ENCODE measurements at places on chromosomes 1 and 21.

DNA sequence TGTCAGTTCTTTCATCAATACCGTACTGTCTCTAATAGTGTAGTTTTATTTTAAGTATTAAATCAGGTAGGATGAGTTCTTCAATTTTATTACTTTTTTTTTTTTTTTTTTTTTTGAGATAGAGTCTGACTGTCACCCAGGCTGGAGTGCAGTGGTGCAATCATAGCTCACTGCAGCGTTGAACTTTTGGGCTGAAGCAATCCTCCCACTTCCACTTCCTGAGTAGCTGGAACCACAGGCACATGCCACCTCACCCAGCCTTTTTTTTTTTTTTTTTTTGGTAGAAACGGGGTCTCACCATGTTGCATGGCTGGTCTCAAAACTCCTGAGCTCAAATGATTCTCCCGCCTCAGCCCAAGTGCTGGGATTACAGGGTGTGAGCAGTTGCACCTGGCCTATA is 44.3 kb downstream of the INAVA start:
- DNase-seq = no peak

GRCh38 chr1:212981025-212981495 is 30.7 kb downstream of the VASH2 start:
- DNase-seq = no peak

DNA sequence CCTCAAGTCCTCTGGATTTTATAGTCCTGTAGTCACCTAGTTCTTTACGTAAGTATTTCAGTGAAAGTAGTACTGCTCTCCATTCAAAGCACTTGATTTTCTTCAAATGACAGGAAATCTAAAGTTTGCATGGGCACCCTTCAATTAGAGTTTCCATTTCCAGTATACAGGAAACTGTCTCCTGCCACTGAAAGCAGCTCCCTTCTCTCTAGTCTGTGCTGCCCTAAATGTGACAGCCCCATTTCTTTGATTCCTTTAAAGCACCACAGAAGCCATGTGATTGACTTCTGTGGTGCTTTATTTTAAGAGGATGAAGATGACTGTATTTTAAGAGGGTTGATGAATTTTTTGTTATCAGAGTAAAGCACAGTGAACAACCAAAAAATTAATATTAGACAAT is 226.1 kb downstream of the DNAH14 start:
- no peak for DNase-seq

GRCh38 chr1:233675893-233676292 is 62.0 kb downstream of the KCNK1 start:
- no peak for DNase-seq

- no peak for DNase-seq
Measured at GRCh38 chr1:221487781-221488524, 253.9 kb downstream of the DUSP10 start.

DNA sequence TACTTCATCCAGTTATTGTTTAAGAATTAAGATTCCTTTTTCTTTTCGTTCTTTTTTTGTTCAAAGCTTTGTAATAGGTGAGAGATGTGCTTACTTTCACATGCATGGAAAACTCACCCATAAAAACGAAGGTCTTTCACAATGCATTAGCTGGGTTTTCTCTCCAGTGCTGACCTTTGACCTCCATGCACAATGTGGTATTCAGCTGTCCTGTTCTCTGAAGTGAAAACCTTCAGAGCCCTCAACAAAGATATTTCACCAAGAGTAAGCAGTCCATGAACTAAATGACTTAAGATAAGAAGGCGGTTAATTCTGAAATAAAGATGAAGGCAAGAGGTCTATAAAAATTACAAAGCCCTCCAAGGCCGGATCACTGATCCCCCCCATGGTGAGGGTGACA is 77.1 kb upstream of the IPO9 start:
- no peak for DNase-seq

GRCh38 chr1:157137408-157138219 is 581 bp downstream of the ETV3 start:
- no peak for DNase-seq

- DNase-seq = no peak
Measured at GRCh38 chr21:40531431-40532110, 315.4 kb downstream of the DSCAM start.

DNA sequence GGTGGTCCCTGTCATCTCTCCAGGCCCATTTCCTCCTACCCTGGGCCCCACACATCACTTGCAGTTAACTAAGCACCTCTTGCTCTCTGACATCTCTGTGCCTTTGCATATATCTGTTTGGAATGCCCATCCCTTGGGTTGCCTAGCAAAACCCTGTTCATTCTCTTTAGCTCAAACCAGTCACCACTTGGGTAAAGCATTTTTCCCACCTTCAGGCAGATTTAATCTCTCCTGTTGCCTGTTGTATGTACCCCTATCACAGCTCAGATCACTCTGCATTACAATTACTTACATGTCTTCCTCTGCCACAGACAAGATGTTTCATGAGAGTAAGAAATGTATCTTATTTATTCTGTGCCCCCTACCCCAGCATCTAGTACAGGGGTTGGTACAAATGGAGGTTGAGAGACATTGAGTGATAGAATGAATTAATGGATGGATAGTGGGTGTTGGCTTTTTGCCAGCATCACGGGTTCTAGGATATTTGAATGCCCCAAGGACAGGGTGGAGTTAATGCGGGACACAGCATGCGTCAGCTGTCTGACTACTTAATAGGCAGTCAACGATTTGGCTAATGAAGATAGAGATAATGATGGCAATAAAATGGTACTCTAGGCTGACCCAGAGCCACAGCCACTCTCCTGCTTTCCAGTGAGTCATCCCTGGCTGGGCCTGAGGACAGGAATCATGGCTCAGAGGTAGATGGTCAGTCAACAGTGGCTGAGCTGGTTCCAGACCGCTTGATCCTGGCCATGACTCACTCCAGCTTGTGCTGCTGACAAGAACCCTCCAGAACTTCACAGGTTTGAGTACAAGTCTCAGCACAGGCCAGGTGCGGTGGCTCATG is 6.5 kb downstream of the NR0B2 start:
- DNase-seq = no peak

DNA sequence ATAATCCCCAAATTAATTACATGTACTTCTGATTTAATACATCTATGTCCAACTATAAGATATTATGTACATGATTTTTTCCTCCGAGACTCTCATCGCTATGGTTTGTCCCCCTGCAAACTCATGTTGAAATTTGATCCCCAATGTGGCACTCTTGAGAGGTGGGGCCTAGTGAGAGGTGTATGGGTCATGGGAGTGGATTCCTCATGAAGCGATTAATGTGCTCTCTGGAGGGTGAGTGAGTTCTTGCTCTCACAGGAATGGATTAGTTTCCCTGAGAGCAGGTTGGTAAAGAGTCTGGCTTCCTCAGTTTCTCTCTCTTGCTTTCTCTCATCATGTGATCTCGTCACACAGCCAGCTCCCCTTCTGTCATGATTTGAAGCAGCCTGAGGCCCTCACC is 16.1 kb downstream of the HSF2BP start:
- no peak for DNase-seq

DNA sequence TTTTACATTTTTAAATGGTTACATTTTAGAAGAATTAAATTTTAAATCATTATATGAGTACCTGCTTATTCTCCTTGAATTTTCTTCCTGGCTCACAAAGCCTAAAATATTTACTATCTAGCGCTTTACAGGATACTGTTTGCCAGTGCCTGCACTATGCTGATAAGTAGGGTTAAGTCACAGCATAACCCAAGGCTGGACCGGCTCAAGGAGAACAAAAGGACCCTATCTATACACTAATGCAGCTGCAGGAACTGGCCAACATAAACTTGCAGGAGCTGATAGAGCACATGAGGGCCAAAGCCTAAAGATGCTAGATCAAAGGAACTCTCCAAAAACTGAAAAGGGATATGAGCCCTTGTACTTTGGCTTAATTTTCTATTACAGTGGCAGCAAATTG is 1086.9 kb upstream of the TMPRSS15 start:
- no peak for DNase-seq

DNA sequence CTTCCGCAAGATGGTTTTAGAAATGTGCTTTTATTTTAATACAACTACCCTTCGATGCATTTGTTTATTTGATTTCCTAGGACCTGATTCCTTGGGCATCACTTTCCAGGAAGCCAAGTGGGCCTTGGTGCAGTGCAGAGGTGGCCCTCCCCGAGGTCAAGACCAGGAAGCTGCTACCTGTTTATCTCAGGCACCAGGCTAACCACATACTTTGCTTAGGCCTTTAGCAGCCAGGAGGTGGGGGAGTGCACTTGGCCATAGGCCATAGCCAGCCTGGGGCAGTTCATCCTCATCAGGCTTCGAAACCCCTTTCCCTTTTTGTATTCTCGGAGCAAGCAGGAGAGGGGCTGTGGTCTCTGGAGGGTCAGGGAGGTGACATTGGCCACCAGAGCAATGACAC is 45.4 kb downstream of the SMYD2 start:
- DNase-seq = no peak

- DNase-seq = no peak
Measured at GRCh38 chr1:43225168-43225567, 44.6 kb upstream of the TMEM125 start.

DNA sequence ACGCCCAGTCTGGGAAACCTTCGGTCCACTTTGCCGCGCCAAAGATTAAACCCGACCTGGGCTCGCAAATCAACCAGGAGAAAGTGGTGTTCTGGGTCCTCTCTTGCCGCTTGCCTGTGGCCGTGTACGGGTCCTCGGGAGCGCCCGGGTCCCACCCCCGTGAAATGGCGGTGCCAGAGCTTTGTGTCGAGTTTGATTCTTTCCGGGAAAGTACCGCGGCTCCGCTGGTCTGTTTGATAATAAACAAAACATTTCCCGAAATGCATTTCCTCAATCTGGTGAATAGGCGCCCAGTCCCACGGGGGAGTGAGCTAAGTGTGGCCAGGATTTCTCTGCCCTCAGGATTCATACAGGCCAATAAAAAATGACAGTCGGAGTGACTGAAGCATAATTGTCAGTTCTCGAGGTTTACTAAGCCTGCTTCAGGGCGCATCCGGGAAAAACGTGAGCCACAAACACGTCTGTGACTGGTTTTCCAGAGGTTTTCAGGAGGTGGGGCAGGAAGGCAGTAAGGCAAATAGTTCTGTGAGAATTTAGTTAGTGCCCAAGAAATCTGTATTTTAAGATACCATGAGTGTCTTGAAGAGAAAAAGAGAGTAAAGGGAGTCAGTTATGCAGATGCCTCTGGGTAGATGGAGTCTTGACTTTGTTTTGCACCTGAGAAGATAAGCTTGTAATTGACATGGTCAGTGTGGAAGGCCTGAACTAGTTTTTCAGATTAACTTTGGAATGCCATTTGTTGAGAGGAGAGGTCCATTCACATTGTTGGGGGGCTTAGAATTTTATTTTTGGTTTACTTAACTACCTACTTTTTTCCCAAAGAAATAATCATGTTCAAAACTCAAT is 675 bp downstream of the IFNAR1 start:
- peak; percentile 26 for DNase-seq

DNA sequence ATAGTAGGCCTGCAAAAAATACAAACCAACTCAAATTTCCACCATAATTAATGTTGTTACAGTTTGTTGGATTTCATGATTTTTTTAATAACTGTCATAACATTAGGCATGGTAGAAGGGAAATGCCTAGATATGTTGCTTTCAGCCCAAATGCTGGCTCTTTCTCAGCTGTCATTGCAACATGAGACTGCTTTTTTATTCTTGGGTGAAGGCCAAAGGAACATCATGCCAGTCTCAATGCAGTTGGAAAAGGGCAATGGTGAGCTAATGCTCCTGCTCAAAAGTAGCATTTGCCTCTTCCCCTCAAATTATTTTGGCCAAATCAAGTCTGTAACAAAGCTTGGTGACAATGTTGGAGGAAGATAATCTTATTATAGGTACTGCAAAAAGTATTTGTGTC is 877.7 kb upstream of the PRMT6 start:
- no peak for DNase-seq

DNA sequence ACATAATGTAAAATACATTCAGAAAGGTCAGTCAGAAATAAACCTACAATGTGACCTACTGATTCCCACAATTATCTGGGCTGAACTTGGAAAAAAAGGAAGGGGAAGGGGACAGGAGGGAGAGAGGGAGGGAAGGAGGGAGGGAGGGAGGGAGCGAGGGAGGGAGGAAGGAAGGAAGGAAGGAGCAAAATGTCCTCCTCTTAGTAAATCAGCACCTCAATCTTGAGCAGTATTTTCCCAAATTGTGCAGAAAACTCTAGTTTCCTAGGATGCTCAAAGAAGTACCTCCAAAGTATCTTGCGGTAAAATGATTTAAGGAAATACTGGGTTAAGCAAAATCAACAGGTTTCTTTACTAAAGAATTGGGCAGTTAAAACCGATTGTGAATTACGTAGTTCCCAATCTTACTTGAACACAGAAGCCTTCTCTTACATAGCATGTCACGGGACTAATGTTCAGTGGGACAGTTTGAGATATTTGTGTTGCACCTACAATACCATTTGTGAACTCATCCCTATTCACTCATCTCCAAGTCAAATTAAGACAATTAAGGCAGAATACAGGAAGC is 51.0 kb upstream of the ASPM start:
- DNase-seq = no peak

DNA sequence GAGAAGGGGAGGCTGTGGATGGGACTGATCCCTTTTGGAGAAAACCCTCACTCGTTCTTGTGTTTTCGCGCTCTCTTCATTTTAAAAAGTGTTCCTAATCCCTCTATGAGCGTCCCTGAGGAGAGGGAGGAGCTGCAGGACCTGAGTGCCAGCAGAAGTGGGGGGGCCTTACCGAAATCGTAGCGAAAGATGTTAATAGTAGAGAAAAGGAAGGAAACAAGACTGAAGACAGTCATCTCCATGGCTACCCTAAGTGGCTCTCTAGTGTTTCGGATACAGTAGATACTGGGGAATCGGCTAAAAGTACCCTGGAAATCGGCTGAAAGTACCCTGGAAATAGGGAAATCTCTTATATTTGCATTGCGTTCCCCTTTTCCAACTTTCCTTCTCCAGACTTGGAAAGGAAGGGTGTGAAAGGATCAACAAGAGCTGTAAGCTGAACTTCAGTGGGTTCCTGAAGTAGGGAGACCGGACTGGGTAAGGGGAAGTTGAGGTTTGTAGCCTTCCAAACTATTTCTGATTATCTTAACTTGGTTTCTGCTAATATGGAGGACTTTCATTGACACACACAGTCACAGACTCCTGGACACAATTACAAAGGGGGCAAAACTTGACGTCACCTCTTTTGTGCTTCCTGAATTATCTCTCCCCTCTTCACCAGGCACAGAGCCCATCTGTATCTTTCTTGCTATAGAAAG is 486 bp upstream of the DSTYK start:
- no peak for DNase-seq

DNA sequence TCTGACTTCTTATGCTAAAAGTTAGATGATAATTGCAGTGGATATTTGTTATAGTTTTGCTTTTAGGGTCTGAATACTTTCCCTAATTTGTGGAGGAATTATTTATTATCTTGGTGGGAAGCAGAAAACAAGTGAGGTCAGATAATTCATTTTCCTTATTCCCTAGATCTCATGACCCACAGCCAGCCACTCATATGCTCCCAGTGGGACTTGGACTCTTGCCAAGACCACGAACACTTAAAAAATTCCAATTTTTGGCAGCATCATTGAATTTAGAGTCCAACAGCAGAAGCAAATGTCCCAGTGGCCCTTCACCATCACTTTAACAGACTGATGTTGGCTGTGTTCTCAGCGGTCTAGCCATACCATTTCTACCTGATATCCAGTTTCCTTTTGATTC is 204.2 kb downstream of the HMCN1 start:
- DNase-seq = no peak

GRCh38 chr1:152869808-152870419 is 8.2 kb upstream of the SMCP start:
- DNase-seq = no peak
